ENCODE measurements at places on chromosomes 3 and 15. TPM values are rescaled to one million over a fixed set of nuclear protein-coding genes. Genes with fewer than 3 reads are reported as not detected.
A peak's percentile ranks its signal among the peaks of the same experiment; 100 is the strongest.

DNA sequence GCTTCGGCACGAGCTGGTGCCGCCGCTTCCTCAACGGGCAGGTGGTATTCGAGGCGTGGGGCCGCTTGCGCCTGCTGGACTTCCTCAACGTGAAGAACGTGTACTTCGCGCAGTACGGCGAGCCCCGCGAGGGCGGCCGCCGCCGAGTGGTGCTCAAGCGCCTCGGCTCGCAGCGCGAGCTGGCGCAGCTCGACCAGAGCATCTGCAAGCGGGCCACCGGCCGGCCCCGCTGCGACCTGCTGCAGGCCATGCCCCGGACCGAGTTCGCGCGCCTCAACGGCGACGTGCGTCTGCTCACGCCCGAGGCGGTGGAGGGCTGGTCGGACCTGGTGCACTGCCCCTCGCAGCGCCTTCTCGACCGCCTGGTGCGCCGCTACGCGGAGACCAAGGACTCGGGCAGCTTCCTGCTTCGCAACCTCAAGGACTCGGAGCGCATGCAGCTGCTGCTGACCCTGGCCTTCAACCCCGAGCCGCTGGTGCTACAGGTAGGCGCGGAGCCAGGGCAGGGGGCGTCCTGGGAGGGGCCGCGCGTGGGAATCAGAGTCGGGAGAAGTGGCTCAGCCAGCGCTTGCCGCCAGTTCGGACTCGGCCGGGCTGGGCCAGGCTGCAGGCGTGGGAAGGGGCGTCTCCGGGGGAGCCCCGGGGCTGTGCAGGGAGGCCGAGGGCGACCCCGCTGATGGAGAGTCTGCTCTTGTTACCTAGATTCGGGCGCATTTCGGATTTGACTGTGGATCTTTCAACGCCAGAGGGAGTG lies 1.1 kb downstream of the DIPK2A start:
- peak; percentile 94 for DNase-seq
- peaks cover 42% of the 10 kb centered on the region for H3K4me1 ChIP-seq
- peak overlapping the region; percentile 97 for H3K27ac ChIP-seq
- peak overlapping the region; percentile 97 for H3K4me3 ChIP-seq
- H3K27me3 ChIP-seq: no peaks in the 10 kb centered on the region

The ZNF609 gene
- 24.1 TPM for total RNA-seq

DNA sequence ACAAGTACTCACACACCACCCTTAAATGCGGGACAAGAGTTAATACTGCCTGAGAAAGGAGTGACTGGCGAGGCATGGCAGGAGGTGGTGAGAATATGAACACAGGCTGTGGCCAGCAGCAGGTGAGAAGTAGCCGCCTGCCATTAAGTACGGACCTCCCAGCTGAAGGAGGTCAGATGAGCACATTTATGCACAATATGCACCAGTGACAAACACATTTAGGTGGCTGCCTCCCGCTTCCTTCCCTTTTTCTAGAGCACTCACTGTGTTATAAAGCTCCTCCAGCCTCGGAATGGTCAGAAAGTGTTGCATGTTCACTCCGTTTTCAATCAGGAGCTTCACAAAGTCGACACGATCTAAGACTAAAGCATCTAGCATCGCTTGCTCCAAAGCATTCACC lies 52.4 kb downstream of the TRPM1 start:
- no peak overlapping the region for H3K4me3 ChIP-seq
- no peak overlapping the region for H3K27ac ChIP-seq
- H3K36me3 ChIP-seq: no peaks in the 10 kb centered on the region
- no peaks in the 10 kb centered on the region for H3K4me1 ChIP-seq

GRCh38 chr3:116179091-116179490 lies 266.2 kb downstream of the LSAMP start:
- H3K36me3 ChIP-seq: no peaks in the 10 kb centered on the region
- no peak for DNase-seq
- H3K27me3 ChIP-seq: no peaks in the 10 kb centered on the region
- H3K27ac ChIP-seq: no peak overlapping the region
- peaks cover 7% of the 10 kb centered on the region for H3K4me1 ChIP-seq
- no peak overlapping the region for H3K4me3 ChIP-seq

DNA sequence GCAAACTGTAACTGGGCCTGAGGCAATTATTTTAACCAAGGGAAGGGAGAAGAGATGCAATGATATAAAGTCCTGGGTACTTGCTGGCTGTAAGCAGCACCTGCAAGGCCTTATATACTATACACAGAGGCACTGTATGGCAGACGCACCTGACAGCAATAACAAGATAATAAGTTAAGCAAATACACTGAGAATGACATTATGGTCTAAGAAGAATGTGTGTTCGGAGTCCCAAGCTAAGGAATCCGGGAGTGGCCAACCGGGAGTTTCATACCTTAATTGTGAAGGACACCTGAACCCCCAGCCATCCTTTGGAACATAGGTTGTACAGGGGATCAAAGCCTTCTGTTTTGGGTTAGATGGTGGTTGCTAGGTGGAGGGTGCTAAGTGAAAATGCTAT lies 13.7 kb downstream of the FAM240A start:
- peaks cover 13% of the 10 kb centered on the region for H3K4me1 ChIP-seq
- no peaks in the 10 kb centered on the region for H3K36me3 ChIP-seq
- no peak overlapping the region for H3K4me3 ChIP-seq

The WDR93 gene
- total RNA-seq: not detected
